ENCODE measurements at places on chromosomes 4 and X.

GRCh38 chrX:110435196-110435595 lies 76.5 kb downstream of the RTL9 start:
- DNase-seq = no peak

GRCh38 chr4:26930964-26931363 lies 70.3 kb downstream of the STIM2 start:
- DNase-seq = no peak

DNA sequence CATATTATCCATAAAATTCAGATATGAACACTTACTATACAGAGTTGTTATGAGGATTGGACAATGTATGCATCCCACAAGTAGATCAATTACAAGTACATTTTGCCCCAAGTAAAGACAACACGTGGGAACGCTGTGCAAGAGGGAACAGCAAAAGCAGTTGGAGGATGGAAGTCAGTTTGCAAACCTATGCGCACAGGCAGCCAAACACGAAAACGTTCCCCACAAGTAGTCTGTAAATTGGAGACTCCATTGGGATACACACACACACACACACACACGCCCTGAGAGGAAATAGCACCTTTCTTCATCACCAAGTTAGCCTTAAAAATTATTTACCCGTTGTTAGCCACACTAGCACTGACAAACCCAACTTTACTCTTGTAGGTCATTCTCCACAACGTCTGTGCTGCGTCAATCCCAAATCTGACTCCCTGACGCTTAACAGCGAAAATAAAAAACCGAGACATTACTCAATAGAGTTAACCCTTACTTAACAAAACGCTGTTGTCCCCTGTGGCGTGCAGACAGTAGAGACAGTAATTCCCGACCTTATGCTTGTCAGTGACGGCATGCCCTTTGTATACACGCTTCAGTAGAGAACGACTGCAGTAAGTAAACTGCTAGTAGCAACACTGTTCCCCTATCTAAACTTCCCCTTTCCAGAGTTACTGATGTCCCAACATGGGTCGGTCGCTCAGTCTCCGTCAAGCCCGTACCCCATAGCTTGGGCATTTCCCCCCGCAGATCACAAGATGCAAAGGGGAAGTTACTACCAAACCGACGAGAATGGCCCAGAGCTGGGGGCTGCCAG lies 730 bp downstream of the MANBA start:
- DNase-seq = no peak

- no peak for DNase-seq
These were observed 4.6 kb upstream of the CDKL2 start for GRCh38 chr4:75634951-75635350.

- DNase-seq = no peak
These were observed 521.9 kb upstream of the BOD1L1 start for GRCh38 chr4:14149176-14150053.

GRCh38 chrX:138683600-138683999 lies 27.9 kb downstream of the FGF13 start:
- DNase-seq = no peak

GRCh38 chr4:186191200-186192065 lies at the start of gene CYP4V2:
Gene CYP4V2, plus strand, starts transcription at chr4:186191567. Its CDS starts 257 bp downstream, at chr4:186191824.
- DNase-seq = no peak

DNA sequence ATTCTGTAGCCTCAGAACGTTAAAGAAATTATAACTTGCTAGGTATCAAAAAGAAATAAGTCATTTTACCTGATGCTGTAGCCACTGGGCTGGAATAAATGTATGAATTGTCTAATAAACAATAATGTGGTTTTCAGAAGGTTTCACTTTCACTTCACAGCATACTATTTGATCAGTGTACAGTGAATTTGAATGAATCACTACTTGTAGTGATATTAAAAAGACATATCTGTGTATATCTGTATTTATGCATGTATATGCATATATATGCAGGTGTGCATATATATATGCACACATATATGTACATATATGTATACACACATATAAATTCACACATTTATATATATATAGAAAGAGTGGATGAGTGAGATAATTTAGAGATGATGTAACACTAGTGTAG lies 440.0 kb upstream of the PCDH10 start:
- DNase-seq = no peak

GRCh38 chr4:85084371-85085094 lies 118.0 kb upstream of the WDFY3 start:
- no peak for DNase-seq
